Activated T-cell treated with anti-CD3 and anti-CD28 coated beads for 4 hours (primary cell): ENCODE measurements at places on chromosomes 4 and X.
A peak's percentile ranks its signal among the peaks of the same experiment; 100 is the strongest.

GRCh38 chr4:110735686-110736085 lies 112.8 kb upstream of the PITX2 start:
- DNase-seq = no peak

DNA sequence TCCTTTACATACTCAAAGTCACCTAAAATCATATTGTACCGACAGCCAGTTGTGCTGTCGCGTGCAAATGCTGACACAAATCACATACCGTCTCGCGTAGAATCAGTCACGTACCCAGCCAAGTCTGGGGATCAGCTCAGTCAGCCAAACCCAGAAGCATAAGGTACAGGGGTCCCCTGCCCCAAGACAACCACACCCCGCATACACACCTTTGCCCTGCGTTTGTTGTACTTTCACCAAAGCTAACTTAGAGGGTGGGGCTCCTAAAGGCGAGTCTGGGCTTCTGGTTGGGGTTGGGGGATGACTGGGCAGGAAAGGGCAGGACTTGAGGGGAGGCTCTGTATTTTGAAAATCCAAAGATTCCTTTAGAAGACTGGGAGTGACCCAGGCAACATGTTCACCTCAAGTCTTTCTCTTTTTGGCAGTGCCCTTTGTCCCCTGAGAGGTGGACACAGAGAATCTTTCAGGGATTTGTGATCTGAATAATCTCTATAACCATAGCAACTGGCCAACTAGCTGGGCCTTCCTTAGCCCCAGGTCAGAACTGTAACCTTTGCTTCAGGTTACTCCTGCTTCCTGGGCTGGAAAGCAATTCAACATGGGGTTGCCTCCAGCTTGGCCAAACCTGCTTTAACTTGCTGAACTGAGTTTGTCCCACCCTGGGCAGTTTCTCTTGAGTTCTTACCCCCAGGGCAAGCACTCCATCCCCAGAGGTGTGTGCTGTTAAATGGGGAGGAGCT lies 992 bp downstream of the GDPD2 start:
- DNase-seq = no peak

DNA sequence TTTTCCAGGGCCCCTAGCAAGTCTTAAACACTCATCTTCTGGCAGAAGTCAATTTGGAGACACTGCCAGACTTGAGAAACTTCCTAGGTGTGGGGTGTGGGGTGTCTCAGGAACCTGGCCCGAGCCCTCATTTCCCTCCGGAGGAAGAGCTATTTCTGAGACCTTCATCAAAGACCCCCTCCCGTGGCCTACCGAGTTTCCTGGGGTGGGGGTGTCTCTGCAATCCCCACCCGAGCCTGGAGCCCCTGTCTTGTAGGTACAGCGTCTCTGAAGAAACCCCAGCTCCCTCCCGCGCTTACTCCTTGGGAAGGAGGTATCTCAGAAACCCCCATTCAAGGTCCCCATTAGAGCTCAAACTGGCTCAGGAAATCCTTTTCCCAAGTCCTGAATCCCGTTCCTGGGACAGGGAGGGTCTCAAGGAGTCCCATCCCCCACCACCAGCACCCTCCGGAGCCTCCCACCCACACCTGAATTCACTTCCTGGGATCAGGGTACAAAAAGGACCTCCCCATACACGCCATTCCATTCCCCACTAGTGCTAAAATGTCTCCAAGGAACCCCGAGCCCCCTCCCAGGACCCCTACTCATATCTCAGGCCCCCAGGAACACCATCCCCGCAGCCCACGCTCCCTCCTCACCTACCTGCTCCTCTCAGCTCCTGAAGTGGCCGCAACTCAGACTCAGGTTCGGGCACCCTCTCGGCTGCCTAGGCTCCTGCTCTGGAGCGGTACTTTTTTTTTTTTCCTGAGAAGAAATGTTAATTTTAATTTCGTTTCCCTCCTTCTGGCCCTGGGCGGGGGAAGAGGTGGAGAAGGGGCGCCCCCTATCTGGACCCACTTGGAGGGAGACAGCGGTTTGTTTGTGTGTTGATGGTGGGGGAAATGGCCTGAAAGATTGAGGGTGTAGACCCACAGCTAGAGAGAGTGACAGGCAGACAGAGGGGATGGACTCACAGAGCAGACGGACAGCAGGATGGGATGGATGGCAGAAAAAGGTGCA lies 1.1 kb downstream of the SLC38A5 start:
- peak; percentile 36 for DNase-seq

DNA sequence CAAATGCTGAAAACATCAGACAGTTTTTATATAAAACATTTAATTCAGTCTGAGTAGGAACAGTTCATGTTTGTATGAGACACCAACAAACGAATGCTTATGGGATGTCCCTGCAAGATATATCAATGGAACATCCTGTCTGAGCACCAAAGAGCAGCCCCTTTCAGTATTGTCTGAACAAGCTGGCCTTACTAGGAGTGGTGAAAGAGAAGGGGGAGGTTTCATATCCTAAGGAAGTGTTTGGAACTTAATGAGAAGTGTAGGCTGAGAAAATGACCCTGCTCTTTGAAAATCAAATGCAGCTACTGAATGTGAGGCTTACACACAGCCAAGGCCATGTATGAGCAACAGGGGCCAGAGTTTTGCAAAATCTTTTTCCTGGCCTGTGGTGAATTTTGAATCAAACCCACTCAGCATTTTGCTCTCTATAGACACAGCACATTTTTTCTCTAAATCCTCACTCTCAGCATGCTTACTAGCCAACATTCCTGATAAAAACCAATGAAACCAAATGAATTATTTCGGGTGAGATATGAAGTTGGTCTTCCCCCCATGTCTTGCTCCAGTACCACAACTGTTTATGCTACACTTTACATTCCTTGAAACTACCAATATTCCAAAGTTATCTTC lies 119.4 kb downstream of the LUZP4 start:
- no peak for DNase-seq

DNA sequence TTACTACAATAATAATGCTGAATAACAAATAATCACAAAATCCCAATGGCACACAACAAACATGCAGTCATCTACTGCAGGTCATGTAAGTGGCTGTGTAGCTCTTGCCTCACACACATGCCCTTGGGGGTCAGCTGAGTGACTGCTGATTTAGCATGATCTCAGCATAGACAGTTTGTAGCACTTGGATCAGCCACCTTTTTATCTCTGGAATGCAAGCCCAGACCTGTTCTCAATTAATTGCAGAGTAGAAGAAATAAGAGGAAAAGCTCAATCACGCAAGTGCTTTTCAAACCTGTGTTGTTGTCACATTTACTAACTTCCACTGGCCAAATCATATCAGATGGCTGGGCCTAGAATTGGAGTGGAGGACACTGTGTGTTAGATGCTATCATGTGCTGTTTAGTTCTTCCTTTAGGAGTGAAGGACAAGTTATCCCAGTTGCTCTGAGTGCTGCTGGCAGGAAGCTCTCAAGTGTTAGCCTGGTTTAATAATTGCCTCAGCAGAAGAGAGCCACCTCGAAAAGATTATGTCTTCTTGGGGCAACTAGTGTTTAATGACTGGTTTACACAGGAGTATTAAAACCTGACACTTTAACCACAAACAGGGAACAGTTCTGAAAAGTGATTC lies 128.3 kb upstream of the EPHA5 start:
- DNase-seq = no peak

GRCh38 chr4:182944484-182945213 lies 27.5 kb upstream of the DCTD start:
- DNase-seq = no peak

DNA sequence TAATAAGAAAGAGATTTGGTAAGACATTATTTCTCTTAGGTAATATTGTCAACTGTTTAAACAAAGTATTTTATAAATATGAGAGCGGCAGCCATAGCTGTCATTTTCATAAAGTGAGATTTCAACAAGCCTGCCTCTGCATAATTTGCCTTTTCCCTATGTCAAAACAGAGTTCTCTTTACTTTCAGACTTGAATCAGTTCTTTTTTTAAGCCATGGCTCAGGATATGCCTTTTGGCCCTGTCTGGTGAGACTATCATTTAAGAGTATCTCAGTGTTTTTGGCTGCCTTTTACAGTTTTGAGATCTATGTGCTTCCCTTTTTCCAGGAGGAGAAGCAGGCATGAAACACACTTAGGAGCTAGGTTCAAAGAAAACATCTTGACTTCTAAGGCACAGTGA lies 7.5 kb upstream of the GUCY1A1 start:
- DNase-seq = no peak

GRCh38 chr4:53924333-53925049 lies 139.9 kb downstream of the CHIC2 start:
- DNase-seq = no peak

- no peak for DNase-seq
These were observed 1011.1 kb upstream of the HS3ST1 start for GRCh38 chr4:12439633-12440305.

DNA sequence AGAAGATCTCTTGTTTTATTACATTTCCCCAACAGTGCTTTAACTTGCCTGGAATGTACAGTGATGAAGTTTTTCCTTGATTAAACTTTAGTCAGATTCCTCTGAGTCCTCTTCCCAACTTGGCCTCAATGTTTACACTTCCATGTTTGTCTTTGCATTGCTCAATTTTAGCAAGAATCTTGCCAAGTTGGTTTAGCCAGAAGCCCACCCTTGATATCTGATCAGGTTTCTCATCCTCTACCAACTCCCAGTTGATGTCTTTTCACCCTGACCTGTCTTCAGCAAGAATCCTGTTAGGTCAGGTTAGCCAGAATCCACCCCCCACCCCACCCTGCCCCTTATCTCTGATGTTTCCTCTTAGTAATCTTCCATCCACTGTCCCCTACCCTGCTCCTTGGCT lies 120.9 kb downstream of the MBNL3 start:
- DNase-seq = no peak

DNA sequence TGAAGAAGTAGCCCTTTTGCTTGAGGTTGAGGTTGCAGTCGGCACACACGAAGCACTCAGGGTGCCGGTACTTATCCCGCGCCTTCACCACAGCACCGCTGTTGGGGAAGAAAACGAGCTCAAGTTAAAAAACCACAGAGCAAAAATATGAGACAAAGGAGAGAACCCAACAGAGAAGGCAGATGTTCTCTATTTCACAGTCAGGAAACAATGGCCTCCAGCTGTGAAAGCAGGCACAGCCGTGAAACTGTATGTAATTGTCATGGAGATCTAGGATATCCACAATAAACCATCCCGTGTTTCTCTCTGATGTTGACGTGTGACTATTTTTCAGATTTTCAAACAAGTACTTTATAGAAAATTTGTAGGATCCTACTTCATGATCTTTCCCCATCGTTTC lies 30.9 kb upstream of the CCDC110 start:
- no peak for DNase-seq

DNA sequence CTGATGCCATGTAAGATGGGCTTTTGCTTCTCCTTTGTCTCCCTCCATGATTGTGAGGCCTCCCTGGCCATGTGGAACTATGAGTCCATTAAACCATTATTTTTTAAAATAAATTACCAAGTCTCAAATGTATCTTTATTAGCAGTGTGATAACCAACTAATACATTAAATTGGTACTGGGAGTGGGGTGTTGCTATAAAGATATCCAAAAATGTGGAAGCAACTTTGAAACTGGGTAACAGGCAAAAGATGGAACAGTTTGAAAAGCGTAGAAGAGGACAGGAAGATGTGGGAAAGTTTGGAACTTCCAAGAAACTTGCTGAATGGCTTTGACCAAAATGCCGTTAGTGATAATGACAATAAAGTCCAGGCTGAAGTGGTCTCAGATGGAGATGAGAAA lies 526.7 kb downstream of the SH3BGRL start:
- no peak for DNase-seq

- no peak for DNase-seq
These were observed 959 bp downstream of the BRS3 start for GRCh38 chrX:136488706-136489105.
